ENCODE measurements at places on chromosomes 12 and 14. TPM values are rescaled to one million over a fixed set of nuclear protein-coding genes. Genes with fewer than 3 reads are reported as not detected.

MUCL1 gene
- not detected for total RNA-seq

TSPAN8 gene
- total RNA-seq, result not detected

CCND2 gene
- 60.7 TPM for total RNA-seq

FANCM gene
- 11.2 TPM for total RNA-seq

CCDC196 gene
- total RNA-seq, result not detected

BDKRB2 gene
- total RNA-seq, result under 0.01 TPM

VCPKMT gene
- 18.5 TPM for total RNA-seq

RIMBP2 gene
- not detected for total RNA-seq

HNF1A gene
- not detected for total RNA-seq

LMNTD1 gene
- not detected for total RNA-seq

DNAAF2 gene
- 8.3 TPM for total RNA-seq

ANKS1B gene
- total RNA-seq, result 0.21 TPM

MYF5 gene
- not detected for total RNA-seq

INSM2 gene
- total RNA-seq, result not detected

TCL1B gene
- total RNA-seq, result 0.21 TPM

MTRFR gene
- total RNA-seq, result 27.6 TPM

COPZ1 gene
- total RNA-seq, result 34.1 TPM

KRT78 gene
- total RNA-seq, result not detected

ADCY4 gene
- 2.3 TPM for total RNA-seq

TAS2R20 gene
- total RNA-seq, result 2.6 TPM

SLC2A14 gene
- total RNA-seq, result 0.21 TPM

B4GALNT3 gene
- 0.10 TPM for total RNA-seq

OR4E2 gene
- not detected for total RNA-seq

MYH7 gene
- not detected for total RNA-seq
